ENCODE measurements at places on chromosomes 12 and 14. TPM values are rescaled to one million over a fixed set of nuclear protein-coding genes. Genes with fewer than 3 reads are reported as not detected.

VRTN gene
- total RNA-seq = 0.39 TPM

- DNase-seq = no peak
These were observed 230.7 kb upstream of the SLC16A7 start for GRCh38 chr12:59365133-59365532.

VAMP1 gene
- 17.7 TPM for total RNA-seq

GRCh38 chr14:98510392-98510791 lies 761.6 kb downstream of the BCL11B start:
- DNase-seq = no peak

All from cardiac muscle cell (in vitro differentiated cells and primary cell).